Activated CD4-positive, alpha-beta T cell treated with anti-CD3 and anti-CD28 coated beads for 36 hours (primary cell): ENCODE measurements at places on chromosomes 1 and 21. TPM values are rescaled to one million over a fixed set of nuclear protein-coding genes. Genes with fewer than 3 reads are reported as not detected.

GRCh38 chr1:177174921-177175634, 4.3 kb downstream of the BRINP2 start:
- DNase-seq: no peak

- DNase-seq: no peak
These were observed 2.4 kb downstream of the RASSF5 start for GRCh38 chr1:206509612-206510257.

DNA sequence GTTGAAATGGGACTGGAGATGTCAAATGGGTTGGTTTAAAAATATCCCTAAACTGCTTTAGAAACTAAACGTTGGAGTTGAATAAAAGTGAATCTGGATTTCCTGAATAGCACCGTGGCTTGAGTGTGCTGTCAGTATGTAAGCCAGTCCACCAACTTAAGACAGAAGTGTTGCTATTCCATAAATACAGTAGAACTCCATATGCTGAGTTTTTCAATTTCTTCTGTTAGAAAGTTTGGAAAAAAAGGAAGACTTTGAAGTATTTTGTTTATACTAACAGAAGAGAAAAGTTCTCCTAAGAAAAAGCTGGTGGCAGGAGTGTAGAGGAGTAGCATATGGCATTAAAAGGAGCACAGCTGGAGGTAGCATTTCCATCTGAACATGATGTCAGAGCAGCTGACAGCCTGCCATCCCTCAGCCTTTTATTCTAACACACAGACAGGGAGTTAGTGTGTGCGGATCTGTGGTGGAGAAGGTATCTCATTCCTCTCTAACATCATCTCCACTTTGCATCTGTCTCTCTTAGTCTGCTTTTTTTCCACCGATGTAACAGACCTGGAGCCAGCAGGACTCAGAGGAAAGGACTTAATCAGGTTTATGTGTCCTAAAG, at the start of gene ZBTB18:
TSS of gene ZBTB18 (plus strand) at position 449 of the 610 bp plus-strand sequence. CDS start at position 598, 149 bp downstream.
- DNase-seq: peak; percentile 18

DNA sequence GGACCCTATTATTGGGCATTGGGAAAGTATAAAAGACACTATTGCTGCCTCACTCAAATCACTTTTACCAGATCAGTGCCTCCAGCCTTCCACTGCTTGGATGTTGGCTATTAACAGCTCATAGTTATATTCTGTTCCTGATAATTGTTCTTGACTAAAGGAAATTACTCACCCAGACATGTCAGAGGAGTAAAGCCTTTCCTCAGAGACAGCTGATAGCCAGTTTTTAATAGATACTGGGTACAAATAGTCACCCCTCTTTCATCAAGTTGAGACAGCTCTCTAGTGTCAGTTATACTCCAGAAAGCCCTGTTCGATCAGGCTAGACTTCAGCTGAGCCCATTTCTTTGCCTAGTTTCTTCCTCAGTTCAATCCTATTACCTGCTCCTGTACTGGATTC, 876.1 kb upstream of the B3GALT2 start:
- no peak for DNase-seq

MCOLN3 gene
- 0.16 TPM for total RNA-seq

GRCh38 chr21:42582787-42583476, 69.3 kb downstream of the SLC37A1 start:
- peak; percentile 1 for DNase-seq

DNA sequence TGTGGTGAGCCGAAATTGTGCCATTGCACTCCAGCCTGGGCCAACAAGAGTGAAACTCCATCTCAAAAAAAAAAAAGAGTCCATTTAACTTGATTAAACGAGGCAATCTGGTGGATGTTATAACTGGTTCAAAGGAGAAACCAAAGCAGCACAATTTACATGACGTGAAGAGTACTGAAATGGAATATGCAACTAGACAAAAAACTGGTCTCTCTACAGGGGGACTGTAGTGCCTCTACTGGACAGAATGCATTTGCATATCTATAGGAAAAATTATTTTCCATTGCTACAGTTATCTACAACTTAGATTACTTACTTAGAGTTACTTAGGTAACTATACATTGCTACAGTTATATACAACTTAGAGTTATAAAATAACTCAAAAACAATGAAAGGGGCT, 2.7 kb upstream of the CAPN2 start:
- DNase-seq: no peak

DNA sequence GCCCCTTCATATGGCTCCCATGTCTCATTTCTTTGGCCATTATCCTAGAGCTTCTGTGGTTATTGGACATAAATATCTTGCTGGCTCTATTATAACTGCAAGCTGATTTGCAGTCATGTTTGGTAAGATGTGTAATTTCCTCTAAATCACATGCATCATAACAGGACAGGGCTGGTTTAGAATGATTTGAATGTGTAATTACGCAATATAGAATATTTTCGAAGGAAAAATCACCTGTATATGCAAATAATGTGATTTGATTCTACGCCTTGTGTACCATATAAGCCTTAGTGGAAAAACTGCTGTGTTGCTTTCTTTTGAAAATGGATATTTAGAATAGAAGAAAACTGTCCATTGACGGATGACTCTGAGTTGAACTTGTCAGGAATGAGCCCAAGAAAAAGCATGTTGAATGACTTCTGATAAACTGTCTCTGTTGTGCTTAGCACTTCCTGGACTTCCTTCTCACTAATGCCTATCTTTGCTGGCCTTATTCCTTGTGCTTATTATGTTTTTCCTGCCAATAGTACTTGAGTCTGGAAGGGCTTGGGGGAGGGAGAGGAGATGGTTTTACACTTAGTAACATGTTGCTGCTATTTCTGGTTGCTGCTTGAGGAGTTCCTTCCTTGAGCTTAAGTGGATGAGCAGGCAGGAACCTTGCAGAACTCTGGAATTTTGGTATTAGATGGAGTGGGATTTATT, 6.5 kb downstream of the CACHD1 start:
- no peak for DNase-seq

DNA sequence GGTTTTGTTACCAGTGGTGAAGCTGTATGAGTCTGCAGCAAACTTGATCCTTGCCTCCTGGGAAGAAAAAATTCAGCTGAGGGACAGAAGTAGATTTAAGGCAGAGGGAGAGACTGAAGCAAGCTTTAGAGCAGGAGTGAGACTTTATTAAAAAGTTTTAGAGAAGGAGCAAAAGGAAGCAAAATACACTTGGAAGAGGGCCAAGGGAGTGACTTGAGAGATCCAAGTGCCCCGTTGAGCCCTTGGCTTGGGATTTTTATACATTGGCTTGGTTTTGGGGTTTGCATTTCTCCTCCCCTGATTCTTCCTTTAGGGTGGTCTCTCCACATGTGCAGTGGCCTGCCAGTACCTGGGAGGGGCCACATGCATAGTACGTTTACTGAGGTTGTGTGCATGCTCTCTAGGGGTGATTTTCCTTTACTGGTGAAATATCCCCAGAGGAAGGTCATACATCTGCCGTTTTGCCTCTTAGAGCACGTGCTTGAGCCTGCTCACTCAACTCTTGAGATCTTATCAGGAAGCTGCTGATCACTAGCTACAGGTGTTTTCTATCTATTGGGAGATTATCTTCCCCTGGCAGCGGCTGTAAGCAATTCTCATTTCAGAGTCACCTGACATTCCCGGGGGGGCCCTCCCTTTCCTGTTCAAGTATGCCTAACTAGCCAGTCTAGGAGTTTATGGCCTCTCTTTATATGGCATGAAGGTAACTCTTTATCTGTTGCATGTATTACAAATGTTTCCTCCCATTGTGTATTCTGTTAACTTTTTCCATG, 20.3 kb downstream of the FASLG start:
- DNase-seq: no peak

- DNase-seq: peak; percentile 14
These were observed 3.3 kb downstream of the METTL13 start for GRCh38 chr1:171784784-171785183.

DNA sequence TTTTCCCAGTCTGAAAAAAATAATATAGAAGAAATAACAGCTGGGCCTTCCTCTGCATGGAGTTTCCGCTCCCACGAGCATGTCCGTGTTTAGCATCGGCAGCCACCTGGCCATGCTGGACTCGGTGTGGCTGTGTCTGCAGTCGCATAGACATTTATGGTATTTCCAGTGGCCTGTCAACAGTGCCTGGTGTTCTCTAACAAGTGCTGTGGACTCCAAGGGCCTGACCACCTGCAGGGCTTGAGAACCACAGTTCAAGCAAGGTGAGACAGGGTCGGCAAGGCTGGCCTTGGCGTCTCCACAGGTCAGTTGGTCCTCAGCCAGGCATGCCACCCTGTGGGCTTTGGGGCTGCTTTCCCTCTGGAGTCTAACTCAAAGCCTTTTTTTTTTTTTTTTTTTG, 124.8 kb downstream of the PGBD5 start:
- DNase-seq: no peak

DNA sequence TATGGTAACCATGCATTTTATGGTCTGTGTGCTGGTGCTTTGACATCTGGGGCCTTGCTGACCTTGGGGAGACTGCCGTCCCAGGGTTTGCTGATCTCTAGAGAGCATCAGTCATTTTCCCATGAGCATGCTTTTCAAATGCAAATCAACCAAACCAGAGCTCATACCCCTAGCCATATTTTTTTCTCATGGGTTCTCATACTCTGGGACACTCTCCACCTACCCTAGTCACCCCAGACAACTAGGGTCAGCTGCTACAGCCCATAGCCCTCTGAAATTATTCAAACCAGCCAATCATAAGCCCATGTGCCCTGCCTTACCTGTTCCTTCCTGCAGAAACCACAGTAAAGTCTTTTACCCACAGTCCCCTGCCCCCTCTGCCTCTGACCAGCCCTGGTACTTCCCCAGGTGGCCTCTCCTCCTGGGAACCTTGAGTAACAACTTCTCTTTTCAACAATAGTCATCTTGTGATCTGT, 132.0 kb downstream of the MAP3K21 start:
- no peak for DNase-seq

DNA sequence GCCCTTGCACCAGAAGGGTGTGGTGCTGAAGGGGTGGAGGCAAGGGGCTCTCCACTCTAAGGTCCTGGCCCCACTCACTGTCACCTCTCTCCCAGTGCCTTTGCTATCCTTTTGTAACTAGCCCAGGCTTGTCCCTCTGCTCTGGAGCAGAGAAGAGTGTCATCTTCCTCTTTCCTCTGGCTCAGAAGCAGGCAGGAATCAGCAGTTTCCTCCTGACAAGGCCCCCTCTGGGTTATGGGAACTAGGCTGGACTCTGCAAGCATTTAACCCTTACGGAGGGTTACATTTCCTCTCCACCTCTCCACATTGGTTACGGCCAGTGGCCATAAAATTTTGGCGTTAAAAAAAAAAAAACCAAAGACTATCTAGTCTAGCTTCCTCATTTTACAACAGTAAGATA, 30.4 kb downstream of the PLXNA2 start:
- DNase-seq: no peak
